Gastrocnemius medialis (tissue), 4 donors: ENCODE measurements at places on chromosomes 5 and 9.

- H3K27me3 ChIP-seq, result no peaks in the 10 kb centered on the region
- DNase-seq, result no peak
- H3K4me1 ChIP-seq, result peaks cover 8% of the 10 kb centered on the region
These were observed 15.4 kb upstream of the C5orf47 start for GRCh38 chr5:173973616-173973969.

- no peaks in the 10 kb centered on the region for H3K4me1 ChIP-seq
- H3K36me3 ChIP-seq, result no peaks in the 10 kb centered on the region
- H3K27me3 ChIP-seq, result no peaks in the 10 kb centered on the region
- H3K4me3 ChIP-seq, result no peak overlapping the region
These were observed 81.1 kb downstream of the MAT2B start for GRCh38 chr5:163586531-163586956.

- H3K27ac ChIP-seq, result peak overlapping the region; percentile 22
- no peak overlapping the region for H3K4me3 ChIP-seq
- peaks cover 47% of the 10 kb centered on the region for H3K4me1 ChIP-seq
- no peaks in the 10 kb centered on the region for H3K36me3 ChIP-seq
These were observed 220.3 kb downstream of the NR3C1 start for GRCh38 chr5:143182901-143183820.

DNA sequence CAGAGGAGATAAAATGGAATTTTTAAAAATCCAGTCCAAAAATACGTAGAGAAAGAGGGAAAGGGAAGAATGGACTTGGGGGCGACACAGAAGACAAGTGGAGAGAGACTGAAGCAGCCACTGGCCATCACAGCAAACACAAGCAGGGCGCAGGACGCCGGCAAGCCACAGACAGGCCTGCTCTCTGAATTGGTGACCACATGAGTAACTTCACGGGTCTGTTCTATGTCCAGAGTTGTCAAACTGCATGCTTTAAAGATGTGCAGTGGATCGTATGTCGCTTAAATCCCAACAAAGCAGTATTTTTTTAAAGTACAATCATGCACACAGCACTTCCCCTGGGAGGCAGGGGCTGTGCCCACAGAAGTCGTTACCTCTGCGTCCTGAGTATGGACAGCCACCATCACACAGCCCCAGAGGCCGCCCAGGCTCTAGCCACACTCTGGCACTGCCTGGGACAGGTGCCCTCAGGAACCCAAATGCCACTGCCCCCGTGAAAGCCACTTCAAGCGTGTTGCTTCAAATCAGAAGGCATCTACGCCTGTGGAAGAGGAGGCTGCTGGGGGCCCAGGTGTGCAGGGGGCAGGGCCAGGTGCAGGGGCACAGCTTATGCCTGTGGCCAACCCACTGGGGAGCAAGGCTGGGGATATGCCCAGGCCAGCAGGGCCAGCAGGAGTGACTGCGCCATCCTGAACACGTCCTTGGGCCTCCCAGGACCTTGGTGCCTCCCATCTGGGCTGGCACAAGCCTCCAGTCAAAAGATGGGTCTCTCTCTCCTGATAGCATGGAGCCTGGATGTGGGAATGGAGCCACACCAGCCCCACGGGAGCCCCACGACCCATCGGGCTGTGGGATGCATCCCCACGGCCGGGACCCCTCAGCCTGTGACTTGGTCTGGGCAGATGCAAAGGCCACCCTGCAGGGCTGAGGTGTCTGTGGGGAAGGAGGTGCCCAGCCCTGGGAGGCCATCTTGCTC lies 5.9 kb upstream of the LRRC14B start:
- no peaks in the 10 kb centered on the region for H3K36me3 ChIP-seq
- no peak for DNase-seq
